Skeletal muscle tissue (tissue), 5 donors: ENCODE measurements at places on chromosomes 1 and 21. TPM values are rescaled to one million over a fixed set of nuclear protein-coding genes. Genes with fewer than 3 reads are reported as not detected.

Gene MRPL20
- 75.7 TPM for total RNA-seq

Gene RGS7
- total RNA-seq, result not detected

Gene NSL1
- 27.7 TPM for total RNA-seq

Gene CNR2
- under 0.01 TPM for total RNA-seq

Gene ZBTB48
- total RNA-seq, result 10.4 TPM

Gene TMEM81
- 0.52 TPM for total RNA-seq

Gene GJA8
- not detected for total RNA-seq

Gene PTGS2
- total RNA-seq, result 1.0 TPM

Gene TGFBR3
- total RNA-seq, result 54.3 TPM

Gene TUFT1
- 6.8 TPM for total RNA-seq

Gene LRRC38
- total RNA-seq, result 10.4 TPM

Gene TTLL7
- total RNA-seq, result 38.6 TPM

Gene NR5A2
- total RNA-seq, result 4.2 TPM

Gene RXFP4
- total RNA-seq, result not detected

Gene RCSD1
- total RNA-seq, result 45.9 TPM

Gene NMNAT2
- 0.52 TPM for total RNA-seq

Gene SLC35F3
- 0.52 TPM for total RNA-seq

Gene FCER1G
- 16.2 TPM for total RNA-seq

Gene MIGA1
- total RNA-seq, result 19.8 TPM

Gene LENEP
- total RNA-seq, result not detected

Gene EPHX1
- 13.0 TPM for total RNA-seq

Gene DHCR24
- 9.9 TPM for total RNA-seq

Gene FCRL5
- not detected for total RNA-seq

Gene FMO3
- total RNA-seq, result not detected

Gene LYPD8
- not detected for total RNA-seq

Gene SYT14
- under 0.01 TPM for total RNA-seq

Gene KIAA0040
- total RNA-seq, result 5.2 TPM

Gene NGF
- total RNA-seq, result 2.1 TPM

Gene LHX4
- total RNA-seq, result not detected

Gene OPRD1
- 0.52 TPM for total RNA-seq
